ENCODE measurements at places on chromosomes 4 and X.

GRCh38 chrX:63635750-63636149 is 149.3 kb downstream of the ARHGEF9 start:
- no peak for DNase-seq

DNA sequence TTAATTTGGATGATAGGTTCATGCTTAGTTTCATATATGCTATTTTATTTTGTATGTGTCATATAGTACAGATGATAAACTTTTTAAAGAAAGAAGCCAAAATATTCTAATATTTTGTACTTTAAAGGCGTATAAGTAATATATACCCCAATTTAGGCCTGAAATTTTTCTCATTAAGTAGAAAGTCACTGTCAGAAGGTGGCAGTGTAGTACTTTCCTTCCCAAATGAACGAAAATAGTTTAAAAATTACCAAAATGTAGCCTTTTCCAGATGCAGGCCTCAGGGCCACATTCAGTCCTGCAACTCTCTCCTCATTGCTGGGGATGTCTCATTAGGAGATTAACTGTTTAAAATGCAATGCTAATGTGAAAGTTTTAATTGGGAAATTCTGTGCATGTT is 1263.6 kb downstream of the C4orf33 start:
- DNase-seq: no peak

DNA sequence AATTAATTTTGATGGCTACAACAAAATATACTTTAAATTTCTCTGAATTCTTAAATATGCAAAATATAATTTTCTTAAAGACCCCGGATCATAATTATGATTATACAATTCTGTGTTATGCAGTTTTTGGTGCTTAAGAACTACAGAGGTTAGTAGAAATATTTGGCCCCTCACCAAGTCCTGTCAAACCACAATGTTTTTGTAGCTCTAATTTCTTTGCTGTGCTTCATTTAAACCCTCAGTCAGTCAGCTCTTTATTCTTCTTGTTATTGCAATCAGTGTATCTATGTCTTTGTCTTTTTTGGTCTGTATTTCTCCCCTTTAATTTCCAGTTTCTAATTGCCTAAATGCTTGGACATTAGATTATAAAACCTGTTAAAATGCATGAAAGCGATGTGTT is 186.1 kb downstream of the CAMK2D start:
- no peak for DNase-seq

GRCh38 chr4:122512430-122512829 is 55.9 kb upstream of the IL2 start:
- DNase-seq: no peak

DNA sequence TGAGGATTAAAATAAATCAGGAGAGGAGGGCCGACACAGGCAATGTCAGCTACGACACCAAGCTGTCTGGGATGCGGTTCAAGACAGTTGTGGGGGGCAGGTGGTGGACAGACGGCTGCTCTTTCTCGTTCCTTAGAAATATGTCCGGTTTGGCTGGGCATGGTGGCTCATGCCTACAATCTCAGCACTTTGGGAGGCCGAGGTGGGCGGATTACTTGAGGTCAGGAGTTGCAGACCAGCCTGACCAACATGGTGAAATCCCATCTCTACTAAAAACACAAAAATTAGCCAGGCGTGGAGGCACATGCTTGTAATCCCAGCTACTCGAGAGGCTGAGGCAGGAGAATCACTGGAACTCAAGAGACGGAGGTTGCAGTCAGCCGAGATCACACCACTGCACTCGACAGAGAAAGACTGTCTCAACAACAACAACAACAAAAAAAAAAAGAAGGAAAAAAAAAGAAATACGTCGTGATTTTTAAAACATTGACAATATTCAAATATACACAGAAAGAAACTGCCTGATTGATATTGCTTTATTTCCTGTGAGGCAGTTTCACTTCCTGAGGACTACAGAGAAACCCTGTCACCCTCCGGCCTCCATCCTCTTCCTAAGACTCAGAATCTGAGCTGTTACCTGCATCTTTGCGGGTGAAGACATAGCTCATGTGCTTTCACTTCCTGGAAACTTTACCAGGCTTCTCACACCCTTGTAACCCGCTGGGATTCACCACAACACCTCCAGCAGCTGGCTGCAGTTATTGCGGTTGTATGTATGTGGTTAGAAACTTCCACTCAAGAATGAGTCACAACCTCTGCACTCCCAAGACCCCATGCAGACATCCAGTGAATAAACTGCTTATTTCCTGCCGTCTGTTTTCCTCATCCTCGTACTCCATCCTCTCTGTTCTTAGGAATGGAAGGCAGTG is 63.8 kb upstream of the STS start:
- peak; percentile 23 for DNase-seq

- DNase-seq: no peak
These were observed 149.3 kb downstream of the ARAP2 start for GRCh38 chr4:36094995-36095394.

DNA sequence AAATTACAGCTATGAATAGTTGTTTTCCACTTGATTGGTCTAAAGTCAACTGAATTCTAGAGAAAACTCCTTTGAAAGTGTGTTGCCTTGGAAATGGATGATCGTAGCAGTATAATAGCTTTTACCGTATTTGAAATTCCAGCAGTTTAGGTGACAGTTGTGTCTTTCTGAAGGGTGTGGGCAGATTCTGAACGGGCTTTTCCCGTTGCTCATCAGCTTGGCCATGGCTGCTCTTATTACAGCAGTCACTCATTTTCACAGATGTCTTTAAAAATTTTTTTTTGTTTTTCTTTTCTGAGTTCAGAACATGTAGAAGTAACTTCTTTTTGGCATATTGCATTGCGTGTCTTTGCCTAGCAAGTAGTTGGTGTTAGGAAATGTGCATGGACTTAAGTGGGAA is 69.6 kb upstream of the SLC4A4 start:
- no peak for DNase-seq

DNA sequence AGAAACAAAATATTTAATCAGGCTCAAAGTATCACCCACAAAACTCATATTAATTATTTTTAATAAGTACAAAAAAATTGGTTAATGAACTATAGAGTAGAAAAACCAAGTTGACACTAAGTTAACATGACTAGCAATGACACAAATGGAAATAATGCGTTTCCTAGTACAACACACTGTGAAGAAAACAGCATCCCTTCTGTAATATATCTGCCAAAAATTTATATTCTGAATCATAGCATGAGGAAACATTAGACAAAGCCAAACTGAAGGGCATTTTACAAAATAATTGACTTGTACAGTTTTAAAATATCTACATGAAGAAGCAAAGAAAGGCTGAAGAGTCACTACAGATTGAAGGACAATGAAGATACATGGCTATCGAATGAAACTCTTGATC is 477.6 kb upstream of the INTU start:
- DNase-seq: no peak

GRCh38 chr4:138263247-138263816 is 21.2 kb upstream of the SLC7A11 start:
- no peak for DNase-seq

DNA sequence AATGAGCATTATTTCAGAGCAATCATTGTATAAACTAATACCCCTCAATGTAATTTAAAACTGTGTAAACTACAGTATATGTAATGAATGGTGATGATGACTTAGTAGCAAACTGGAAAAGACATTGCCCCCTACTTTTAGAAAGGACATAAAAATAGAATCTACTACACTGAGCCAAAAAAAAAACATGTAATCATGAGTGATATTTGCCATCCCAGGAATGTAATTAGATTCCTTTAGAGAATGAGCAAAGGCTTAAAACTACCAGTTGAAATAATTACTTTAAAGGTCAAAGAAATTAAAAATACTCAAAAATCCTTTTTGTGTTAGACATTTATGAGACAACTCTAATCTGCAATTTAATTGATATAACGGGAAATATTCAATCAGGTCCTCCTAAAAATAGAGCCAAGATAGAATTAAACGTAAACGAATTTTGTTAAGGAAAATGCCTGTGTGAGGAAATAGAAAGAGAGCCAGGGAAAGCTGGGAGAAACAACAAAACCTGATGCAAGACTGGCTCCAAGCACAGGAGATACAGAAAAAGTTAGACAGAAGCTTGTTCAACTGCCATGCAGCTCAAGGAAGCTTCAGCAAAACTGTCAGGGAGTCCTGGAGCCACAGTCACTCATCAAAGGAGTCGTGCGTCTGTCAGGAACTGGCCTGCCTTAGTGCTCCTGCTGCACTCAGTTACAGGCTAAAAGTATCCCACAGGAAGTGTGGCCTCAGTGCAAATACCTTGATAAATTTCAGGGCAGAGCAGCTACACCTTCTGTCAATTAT is 655.7 kb upstream of the INTU start:
- no peak for DNase-seq

DNA sequence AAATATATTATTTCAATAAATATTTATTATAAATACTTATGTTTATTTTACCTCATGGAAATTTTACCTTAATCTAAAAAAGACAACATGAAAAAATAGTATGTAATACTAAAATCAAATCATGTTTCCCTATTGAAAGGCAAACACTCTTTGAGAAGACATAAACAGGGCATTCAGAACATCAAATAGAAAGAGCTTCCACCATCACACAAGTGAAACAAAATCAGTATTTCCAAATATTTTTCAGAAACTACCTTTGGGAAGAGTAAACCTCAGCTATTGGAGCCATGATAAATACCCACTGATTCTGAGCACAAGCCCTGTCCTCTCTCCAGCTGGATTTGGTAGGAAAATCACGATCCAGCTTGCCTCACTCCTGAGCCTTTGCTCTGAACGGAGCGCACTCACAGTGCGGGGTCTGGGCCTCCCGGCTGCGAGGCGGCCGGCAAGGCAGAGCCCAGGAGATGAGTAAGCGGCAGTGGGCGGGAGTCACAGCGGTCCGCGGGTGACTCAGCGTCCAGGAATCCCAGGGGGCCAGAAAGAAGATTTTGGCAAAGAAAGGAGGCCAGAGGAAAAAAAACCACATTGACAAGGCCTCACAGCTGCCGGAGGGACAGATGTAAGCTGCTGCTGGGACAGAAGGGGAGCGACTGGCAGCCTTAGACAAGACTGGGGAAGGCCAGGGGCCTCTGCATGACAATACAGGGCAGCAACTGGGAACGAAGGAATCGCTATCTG is 14.7 kb upstream of the ANXA5 start:
- DNase-seq: peak; percentile 39

- no peak for DNase-seq
These were observed 1248.8 kb downstream of the ADGRL3 start for GRCh38 chr4:62448911-62449310.

GRCh38 chr4:61511716-61512488 is 311.8 kb downstream of the ADGRL3 start:
- DNase-seq: no peak

DNA sequence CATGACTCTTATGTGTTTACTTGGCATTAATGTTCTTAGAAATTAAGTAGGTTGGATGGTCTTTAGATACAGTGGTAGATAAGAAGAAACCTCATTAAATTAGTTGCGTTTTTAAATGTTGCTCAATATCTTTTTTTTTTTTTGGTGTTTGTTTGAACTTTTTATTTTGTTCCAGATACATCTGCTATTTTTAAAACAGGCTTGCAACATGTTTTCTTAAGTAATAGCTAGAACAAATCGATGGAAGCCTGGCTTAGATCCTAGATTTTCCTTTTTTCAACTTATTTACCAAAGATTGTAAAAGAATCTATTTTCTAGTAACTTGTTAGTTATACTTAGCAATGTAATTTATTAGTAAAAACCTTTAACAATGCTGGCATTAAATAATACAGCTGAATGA is 9.3 kb downstream of the CNKSR2 start:
- DNase-seq: no peak

DNA sequence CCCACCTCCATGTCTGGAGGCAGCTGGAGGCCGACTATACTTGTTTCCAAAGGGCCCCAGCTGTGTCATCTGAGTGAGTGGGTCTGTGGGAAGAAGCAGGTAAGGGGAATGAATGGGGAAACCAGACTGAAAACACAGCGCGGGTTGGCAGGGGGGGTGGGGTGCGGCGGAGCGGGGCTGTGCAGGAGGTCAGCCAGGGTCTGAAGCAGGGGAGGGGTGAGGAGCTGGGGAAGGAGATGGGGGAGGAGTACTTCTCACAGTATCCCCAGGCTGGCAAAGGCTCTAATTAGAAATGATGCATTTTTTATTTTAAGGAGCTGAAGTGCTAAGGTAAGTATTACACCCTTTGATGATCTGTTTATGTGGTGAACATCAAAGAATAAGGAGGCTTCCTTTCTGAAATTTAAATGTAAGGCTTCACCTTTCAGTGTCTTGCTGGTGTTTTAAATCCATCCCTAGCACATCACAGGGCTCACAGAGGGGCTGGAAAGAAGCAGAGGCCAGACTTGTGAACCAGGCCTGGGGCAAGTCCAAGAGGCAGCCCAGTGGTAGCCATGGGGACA is 37.5 kb downstream of the SMIM20 start:
- DNase-seq: no peak

DNA sequence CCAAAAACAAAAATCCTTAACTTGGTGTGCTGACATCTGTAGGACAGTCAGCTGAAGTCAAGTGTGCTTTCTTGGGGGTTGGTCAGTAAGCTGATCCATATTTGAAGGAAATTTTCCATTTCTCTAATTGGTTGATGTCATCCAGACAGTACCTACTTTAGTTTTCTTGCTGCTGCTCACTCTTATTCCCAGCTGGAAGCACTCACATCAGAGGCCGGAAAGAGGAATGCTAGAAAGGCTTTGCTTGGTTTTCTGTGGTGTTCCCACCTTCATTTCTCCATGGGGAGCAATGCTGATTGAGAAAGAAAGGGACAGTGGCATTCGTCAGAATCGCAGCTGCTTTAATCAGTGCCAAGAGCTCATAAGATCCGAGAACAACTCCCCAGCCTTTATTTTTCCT is 227.0 kb downstream of the C4orf33 start:
- DNase-seq: no peak

- no peak for DNase-seq
These were observed 24.4 kb upstream of the GBA3 start for GRCh38 chr4:22668301-22668700.
